LHCN-M2 (cell line): ENCODE measurements at places on chromosomes 11 and 22. TPM values are rescaled to one million over a fixed set of nuclear protein-coding genes. Genes with fewer than 3 reads are reported as not detected.

TMEM86A gene
- total RNA-seq, result 1.6 and 2.1 TPM in 2 replicates

OR2AG2 gene
- 0.19 TPM in 1 of 2 replicates, not detected in the other for total RNA-seq

UBQLNL gene
- total RNA-seq, result 0.06 TPM in 1 of 2 replicates, not detected in the other

ASRGL1 gene
- total RNA-seq, result 0.32 TPM in 1 of 2 replicates, not detected in the other

NXPE2 gene
- total RNA-seq, result 0.11 and 0.13 TPM in 2 replicates

PDHX gene
- total RNA-seq, result 35.8 and 39.9 TPM in 2 replicates

KRTAP5-10 gene
- total RNA-seq, result 0.58 TPM in 1 of 2 replicates, not detected in the other

NLRP14 gene
- total RNA-seq, result not detected in 2 replicates

EMID1 gene
- 0.29 TPM in 1 of 2 replicates, not detected in the other for total RNA-seq

MIEF1 gene
- total RNA-seq, result 27.9 and 33.0 TPM in 2 replicates

MEI1 gene
- total RNA-seq, result not detected in 2 replicates

SLC7A4 gene
- 0.06 and 0.40 TPM in 2 replicates for total RNA-seq

KCNE3 gene
- 0.23 and 0.51 TPM in 2 replicates for total RNA-seq

CD3G gene
- total RNA-seq, result not detected in 2 replicates
